GM04504 (cell line): ENCODE measurements at places on chromosomes 13 and 19.

- DNase-seq: no peak
Measured at GRCh38 chr19:6693681-6694080, 23.7 kb upstream of the TNFSF14 start.

- DNase-seq: no peak
Measured at GRCh38 chr13:61045251-61045650, 370.4 kb downstream of the PCDH20 start.

GRCh38 chr19:48401287-48401686 lies 7.8 kb downstream of the GRIN2D start:
- DNase-seq: no peak

DNA sequence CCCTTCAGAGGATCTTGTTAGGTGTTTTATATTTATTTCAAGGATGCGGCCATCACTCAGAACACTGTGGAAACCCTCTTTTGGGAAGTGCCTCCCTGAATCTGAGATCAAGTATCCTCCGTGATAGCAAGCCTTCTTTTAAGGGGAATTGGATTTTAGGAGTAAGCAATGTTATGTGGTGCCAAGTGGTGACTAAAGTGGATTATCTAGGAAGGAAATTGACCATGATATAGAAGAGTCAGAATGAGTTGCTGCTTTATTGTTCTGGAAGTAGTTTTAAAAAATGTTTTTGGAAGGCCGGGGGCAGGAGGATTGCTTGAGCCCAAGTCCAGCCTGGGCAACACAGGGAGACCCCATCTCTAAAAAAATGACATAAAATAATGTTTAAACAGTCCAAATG lies 6.7 kb downstream of the ERCC5 start:
- no peak for DNase-seq

DNA sequence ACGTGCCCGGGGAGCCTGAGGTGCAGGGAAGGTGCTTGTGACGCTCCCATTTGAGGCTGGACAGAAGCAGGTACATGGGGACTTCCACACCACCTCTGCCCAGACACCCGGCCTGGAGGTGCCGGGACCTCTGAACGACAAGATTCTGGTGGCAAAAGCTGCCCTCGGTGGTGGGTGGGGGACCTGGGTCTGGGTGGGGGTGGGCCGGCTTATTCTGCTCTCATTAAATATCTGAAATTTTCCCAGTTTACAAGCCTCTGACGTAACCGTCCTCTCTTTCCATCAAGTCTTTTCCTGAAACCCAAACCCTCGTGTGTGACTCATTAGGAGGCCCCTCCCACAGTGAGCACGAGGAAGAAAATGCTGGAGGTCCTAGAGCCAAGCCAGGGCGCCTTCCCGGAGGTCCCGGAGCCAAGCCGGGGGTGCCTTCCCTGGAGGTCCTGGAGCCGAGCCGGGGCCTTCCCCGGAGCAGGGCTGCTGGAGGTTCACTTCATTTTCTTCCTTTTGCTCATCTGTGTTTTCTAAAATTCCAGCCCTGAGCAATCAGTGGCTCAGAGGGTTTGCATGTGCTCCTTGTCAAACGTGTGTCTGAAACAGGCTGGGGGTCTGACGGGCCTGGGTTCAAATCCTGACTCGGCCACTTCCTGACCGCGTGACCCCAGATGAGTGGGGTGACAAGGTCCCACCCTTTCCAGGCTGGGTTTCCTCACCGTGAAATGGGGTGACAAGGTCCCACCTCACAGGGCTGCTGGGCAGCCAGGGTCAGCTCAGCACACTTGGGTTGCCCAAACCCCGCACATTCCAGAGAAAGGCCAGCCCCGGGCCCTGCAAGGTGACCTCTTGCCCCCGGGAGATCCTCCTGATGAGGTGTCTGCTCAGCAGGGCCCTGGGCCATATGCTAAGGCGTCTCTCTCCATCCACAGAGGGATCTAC lies 10.0 kb downstream of the CFD start:
- peak; percentile 92 for DNase-seq

- no peak for DNase-seq
Measured at GRCh38 chr13:19960653-19960976, 2.1 kb downstream of the ZMYM2 start.

GRCh38 chr13:110301606-110302553 lies 5.1 kb downstream of the COL4A1 start:
- no peak for DNase-seq

- no peak for DNase-seq
Measured at GRCh38 chr19:12880551-12881171, 588 bp downstream of the DNASE2 start.

DNA sequence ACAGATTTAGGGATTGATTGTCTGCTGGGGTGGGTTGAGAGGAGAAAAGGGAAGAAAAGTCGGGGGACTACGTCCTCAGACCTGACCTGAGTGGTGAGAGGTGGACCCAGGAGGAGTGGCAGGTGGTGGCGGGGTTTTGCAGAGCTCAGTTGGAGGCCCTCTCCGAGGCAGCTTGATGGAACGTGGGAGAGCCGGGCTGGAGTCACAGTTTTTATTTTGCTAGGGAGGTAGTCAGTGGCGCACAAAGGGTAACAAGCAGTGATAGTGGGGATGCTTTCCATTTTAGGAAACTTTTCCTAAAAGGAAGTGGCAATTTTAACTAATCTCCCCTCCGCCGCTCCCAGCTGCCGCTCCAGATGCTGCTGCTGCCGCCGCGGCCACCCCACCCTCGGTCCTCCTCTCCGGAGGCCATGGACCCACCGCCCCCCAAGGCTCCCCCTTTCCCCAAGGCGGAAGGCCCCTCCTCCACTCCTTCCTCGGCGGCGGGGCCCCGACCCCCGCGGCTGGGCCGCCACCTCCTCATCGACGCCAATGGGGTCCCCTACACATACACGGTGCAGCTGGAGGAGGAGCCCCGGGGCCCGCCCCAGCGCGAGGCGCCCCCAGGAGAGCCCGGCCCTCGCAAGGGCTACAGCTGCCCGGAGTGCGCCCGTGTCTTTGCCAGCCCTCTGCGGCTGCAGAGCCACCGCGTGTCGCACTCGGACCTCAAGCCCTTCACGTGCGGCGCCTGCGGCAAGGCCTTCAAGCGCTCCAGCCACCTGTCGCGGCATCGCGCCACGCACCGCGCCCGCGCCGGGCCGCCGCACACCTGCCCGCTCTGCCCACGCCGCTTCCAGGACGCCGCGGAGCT lies 1.1 kb upstream of the ZNF581 start:
- DNase-seq: no peak

GRCh38 chr13:30006246-30006645 lies 155.8 kb upstream of the UBL3 start:
- DNase-seq: no peak

- no peak for DNase-seq
Measured at GRCh38 chr13:33080972-33081590, 64.9 kb downstream of the KL start.

DNA sequence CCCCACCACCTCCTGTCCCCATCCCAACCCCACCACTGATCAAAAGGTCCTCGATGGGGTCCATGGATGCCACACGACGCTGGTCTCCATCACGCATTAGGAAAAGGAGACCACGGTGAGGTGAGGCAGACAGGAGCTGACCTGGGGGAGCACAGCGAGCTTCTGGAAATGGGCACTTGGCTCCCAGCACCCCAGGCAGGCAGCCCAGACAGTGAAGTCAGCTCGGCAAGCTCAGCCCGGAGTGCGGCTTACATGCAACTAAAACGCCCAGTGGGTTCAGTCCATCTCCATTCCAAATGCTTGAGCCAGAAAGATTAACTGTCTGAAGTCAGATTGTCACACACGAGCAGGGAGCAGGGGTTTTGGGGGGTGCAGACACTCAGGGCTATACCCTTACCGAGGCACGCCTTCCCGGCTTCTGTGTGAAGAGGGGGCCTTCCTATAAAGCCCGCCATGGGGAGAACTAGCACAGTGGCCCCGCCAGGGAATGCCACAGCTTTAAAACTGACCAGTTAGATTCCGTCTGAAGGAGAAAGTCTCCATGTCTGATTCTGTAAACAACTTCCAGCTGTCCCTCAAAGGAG lies 79.4 kb downstream of the SPACA7 start:
- no peak for DNase-seq

DNA sequence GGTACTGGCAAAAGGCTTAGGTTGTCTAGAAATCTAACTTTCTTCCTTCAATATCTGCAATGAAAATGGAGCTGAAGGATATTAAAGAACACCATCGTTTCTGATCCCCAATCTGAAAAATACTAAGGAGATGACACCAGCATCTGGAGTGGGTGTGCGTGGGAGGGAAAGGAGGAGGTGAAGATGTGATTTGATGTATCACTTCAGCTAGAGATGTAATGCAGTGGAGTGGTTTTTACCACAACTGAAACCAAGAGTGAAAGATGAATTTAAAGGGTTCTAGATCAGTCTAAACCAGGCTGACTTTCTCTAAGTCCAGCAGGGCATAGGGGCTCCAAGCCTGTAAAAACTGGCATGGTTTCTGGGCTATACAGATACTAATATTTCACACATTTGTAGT lies 148.4 kb downstream of the AKAP11 start:
- DNase-seq: no peak

DNA sequence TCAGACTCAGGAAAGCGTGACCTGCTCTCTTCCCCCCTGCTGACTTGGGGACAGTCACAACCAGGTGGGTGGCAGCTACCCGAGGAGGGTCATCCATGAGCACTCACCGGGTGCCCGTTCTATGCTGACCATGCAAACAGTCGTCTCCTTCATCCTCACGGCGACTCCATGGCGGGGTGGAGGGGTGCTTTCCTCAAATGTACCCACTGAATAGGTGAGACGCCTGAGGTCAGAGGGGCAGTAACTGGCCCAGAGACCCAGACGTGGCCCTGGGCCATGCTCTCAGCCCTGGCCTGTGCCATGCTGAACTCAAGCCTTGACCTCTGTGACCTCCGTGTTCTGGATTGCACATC lies 59.2 kb upstream of the TPM4 start:
- DNase-seq: no peak

- no peak for DNase-seq
Measured at GRCh38 chr13:100154842-100155416, 66.0 kb downstream of the PCCA start.

- no peak for DNase-seq
Measured at GRCh38 chr13:105327581-105328126, 1207.8 kb downstream of the EFNB2 start.

- DNase-seq: no peak
Measured at GRCh38 chr13:98143157-98143553, 261 bp downstream of the FARP1 start.

GRCh38 chr19:17248011-17248776 lies 2.5 kb upstream of the NR2F6 start:
- no peak for DNase-seq

- DNase-seq: peak; percentile 77
Measured at GRCh38 chr19:35757231-35757748, 461 bp upstream of the HSPB6 start.

DNA sequence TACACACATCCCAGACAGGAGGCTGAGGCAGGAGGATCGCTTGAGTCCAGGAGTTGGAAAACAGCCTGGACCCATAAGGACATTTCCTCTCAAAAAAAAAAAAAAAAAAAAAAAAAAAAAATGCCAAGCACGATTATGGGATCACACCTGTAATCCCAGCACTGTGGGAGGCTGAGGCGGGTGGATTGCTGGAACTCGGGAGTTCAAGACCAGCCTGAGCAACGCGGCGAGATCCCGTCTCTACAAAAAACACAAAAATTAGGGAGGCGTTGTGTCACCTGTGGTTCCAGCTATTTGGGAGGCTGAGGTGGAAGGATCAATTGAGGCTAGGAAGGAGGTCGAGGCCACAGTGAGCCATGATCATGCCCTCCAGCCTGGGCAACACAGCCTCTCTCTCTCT lies 973 bp upstream of the OCEL1 start:
- no peak for DNase-seq

- DNase-seq: no peak
Measured at GRCh38 chr19:3369337-3370213, 3.2 kb downstream of the NFIC start.

- no peak for DNase-seq
Measured at GRCh38 chr13:109249780-109250528, 536.4 kb downstream of the IRS2 start.

- no peak for DNase-seq
Measured at GRCh38 chr13:99339736-99340397, 32.7 kb upstream of the GPR183 start.

- no peak for DNase-seq
Measured at GRCh38 chr13:25885418-25885817, 166.4 kb downstream of the SHISA2 start.

GRCh38 chr13:79678100-79678499 lies 197.1 kb downstream of the NDFIP2 start:
- no peak for DNase-seq

GRCh38 chr19:1428738-1429391 lies 9.3 kb upstream of the RPS15 start:
- DNase-seq: no peak

- no peak for DNase-seq
Measured at GRCh38 chr19:46022431-46023310, at the start of gene PGLYRP1. PGLYRP1 (minus strand) TSS chr19:46023053; CDS start chr19:46023021, 32 bp downstream.

GRCh38 chr13:41821238-41821594 lies 139.7 kb downstream of the VWA8 start:
- DNase-seq: no peak

DNA sequence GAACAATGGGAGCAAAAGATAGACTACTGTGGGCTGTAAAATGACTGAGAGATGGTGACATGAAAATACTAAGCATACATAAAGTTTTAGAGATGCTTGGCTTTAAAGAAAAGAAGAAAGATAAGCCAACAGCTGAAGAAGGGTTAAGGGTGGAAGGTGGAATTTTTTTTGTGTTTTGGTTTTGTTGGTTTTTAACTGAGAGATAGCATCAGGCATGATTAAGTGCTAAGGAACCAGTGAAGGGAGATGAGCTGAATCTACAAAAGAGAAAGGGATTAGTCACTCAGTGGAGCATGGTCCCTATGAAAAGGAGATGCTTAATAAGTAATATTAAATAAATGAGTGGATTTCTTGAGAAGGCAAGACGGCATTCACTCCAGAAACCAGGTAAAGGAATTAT lies 12.5 kb upstream of the TBC1D4 start:
- DNase-seq: no peak

DNA sequence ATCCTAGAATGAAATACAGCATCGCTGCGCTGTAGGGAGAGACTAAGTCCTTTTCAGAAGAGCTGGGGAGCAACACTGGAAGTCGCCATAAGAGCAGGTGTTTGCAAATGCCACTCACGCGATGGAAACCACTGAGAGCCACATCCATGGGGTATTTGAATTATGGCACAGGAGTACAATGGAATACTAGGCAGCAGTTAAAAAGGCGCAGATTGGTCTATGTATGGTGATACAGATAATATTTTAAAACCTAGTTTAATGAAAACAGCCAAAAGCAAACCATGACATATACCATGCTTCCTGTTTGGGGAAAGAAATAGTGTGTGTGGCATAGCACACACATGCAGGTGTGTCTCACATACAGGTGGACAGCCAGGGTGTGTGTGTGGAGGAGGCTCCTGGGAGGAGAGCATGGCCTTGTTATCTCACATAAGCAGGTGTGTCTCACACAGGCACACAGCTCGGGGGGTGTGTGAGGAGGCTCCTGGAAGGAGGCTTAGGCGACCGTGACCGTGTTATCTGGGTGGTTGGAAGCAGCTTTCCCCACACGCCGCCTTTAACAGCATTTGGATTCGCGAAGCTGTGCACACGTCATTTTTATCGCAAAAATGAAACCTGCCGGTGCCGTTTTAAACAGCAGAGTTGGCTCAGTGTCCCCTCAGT lies 33.6 kb downstream of the ADPRHL1 start:
- no peak for DNase-seq
